ENCODE measurements at places on chromosomes 3 and 15.

- no peak for DNase-seq
These were observed 276.2 kb upstream of the LRRFIP2 start for GRCh38 chr3:37450561-37450960.

- peak; percentile 41 for DNase-seq
These were observed 11.8 kb downstream of the PLXNA1 start for GRCh38 chr3:126994661-126995245.

DNA sequence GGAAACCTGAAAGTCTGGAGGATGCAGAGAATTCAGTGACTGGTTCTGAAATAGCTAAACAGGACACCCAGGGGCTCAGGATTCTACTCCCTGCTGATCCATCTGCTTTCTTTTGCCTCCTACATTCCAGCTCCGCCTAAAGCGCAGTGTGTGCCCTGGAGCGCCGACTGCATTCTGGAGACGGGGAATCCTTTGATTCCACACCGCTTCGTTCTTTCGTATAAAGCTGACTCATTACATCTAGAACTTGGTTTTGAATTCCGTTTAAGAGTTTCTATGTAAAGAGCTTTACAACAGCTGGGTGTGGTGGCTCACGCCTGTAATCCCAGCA is 61.8 kb downstream of the SENP2 start:
- DNase-seq: no peak

DNA sequence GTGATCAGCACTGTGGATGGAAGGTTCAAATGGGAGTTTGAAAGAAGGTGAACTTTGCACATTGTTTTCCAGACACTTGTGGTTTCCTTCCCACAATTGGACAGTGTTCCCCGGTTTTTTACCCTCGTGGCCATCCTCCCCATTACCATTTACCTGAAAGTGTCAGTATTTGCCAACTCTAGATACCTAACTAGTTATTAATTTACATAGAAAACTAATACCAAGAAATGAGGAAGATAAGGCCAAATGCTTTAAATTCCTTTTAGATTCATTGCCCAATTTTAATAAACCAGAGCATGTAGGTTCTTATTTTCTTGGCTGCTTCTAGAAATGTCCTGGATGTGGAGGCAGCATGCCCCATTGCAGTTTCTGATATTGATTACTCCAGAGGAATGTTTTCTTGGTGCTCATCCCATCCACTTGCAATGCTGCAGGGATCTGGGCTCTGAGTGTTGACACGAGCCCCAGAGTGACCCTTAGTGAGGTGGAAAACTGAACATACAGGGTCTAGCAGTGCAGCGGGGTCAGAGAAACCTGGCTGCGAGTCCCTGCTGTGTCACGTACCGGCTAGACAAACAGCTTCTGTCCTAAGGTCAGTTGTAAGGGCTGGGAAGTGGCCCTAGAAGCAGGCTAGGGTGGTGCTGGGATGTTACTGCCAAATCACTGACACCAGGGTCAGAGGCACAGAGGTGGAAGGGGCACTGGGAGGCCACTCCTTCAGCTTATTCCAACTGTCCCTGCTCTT is 23.5 kb downstream of the LSM3 start:
- no peak for DNase-seq

DNA sequence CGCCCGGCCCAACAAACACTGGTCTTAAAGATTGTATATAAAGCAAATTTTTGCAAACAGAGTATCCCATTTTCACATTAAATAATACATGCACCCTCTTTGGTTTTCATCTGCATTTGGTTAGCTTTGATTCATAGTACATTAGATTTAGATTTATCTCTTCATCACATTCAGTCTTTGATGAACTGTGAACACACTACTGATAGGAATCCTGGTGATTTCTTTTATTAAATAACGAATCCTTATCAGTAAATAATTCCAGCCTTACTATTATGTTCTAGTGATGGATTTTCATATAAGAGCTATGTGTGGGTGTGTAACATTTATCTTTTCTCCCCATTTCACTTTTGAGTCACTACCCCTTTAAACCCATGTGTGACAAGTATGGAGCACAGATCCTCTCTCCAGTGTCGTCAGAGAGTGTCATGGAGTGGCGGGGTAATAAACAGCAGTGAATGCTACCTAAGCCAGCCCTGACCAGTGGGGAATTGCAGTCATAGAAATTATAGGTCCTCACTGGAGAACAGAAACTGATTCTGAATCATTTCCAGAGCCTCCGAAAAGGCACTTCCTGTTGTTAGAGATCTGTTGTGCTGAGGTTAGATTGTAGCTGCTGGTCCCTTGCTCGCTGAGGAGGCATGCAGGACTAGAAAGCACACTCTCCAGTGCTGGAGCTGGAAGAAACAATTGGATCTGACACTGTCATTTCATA is 22.0 kb downstream of the SLC7A14 start:
- DNase-seq: peak; percentile 16

- DNase-seq: no peak
These were observed 111.8 kb upstream of the MBNL1 start for GRCh38 chr3:152156880-152157279.

GRCh38 chr3:111735243-111735758 is 123.8 kb upstream of the PHLDB2 start:
- peak; percentile 94 for DNase-seq

DNA sequence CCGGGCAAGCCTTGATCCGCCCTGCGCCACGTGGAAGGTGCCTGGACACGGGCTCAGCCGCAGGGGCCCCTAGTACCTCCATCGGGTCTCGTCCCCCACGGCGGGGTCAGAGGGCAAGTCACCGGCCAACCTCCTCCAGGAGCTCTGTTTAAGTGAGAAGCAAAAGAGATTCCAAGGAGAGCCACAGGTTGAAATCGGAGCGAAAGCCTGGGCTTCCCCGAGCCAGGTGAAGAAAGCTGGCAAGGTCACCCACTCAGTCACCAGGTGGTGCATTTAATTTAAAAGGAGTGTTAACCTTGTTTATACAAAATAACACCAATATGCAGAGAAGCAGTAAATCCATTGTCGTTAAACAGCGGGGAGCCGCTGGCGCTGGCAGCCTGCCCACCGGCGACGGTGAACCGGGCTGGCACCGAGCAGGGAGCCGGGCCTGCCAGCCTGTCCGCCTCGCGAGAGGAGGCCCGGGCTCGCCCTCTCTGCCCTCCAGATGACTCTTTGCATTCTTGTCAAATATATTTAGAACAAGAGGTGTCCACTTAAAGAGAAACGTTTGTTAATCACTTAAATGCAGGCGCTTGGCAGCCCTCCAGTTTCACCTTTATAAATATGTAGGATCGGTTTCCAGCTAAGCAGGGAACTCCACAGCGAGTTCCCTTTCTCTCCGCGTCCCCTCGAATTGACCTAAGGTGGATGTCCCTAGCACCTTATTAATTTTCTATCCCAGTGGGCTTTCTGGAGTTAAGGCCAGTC is 277.3 kb upstream of the NR2F2 start:
- DNase-seq: peak; percentile 55

- no peak for DNase-seq
These were observed 116.7 kb downstream of the RASA2 start for GRCh38 chr3:141603473-141604035.

- no peak for DNase-seq
These were observed 13.5 kb downstream of the IQGAP1 start for GRCh38 chr15:90401495-90401894.

- peak; percentile 64 for DNase-seq
These were observed 17.6 kb downstream of the ACAD11 start for GRCh38 chr3:132641837-132642538.

- DNase-seq: no peak
These were observed 523.2 kb downstream of the OTOL1 start for GRCh38 chr3:162019817-162020216.

DNA sequence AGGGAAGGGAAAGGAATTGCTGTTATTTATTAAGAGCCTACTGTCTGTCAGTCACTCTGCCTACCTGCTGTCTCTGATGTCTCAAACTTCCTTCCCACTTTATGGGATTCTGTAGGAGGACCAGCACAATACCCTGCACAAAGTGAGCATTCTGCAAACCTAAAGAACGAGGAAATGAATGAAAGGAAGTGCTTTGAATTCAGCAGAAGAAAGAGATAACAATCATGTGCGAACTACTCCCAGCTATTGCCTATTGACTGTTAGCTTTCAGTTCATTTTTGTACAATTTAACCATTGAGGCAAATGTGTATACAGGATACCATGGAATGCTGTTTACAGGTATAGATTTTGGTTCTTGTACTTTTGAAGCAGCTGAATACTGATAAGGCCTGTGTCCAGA is 66.8 kb downstream of the CMSS1 start:
- DNase-seq: no peak

DNA sequence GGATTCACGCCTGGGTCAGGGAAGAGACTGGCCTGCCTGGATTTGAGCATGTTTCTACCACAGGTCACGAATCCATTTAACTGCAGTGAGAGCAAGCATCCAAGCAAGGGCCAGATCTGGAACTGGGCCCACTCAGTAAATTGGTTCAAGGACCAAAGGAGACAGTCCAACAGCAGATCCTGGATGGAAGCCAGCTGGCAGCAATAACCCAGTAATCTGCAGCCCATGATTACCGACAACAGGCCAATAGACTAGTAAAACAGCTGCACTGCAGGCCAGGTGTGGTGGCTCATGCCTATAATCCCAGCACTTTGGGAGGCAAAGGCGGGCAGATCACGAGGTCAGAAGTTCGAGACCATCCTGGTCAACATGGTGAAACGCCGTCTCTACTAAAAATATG is 11.8 kb downstream of the SAMD7 start:
- DNase-seq: peak; percentile 41

DNA sequence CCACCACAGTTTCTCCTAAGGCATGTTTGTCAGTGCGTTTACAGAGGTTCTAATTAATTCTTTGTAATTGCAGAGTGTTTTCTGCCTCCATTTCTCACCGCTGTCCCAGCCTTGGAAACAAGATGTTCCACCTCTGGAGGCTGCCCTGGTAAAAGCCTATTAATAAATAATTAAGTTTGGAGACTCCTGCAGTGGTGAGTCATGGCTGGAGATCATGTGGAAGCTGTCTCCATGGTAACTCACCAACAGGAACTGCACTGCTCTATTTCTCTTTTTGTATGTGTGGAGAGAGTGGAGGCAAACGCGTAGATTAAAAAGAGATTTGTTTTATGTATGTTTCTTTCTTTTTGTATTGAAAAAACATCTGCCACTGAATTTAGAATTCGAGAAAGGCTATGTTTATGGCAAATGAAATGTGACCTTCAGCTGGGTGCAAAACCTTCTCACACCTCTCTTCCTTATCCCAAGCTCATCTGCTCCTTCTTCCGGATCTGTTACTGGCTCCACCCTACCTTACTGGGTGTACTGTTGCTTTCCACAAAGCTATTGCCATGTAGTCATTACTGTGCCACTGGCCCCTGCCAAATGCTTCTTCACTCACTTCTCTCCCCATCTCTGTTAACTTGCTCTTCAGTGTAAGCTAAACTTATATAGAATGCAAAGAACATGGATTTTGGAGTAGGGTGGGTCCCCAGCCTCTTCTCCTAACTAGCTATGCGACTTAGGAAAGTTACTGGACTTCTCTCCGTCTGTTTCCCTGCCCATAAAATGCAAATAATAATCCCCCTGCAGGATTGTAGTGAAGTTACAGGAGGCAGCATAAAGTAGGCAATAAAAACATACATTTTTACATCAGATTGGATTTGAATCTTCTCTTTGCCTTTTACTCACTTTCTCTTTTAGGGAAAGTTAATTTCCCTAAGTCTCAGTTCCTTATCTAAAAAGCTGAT is 778.5 kb downstream of the NTRK3 start:
- DNase-seq: peak; percentile 90
